Activated T-helper 2 cell treated with anti-CD3 and anti-CD28 coated beads, Interferon-gamma antibody, Interleukin-2, Interleukin-4, amounts not matched to agents 10 μg/mL and 5 μg/mL and 100 μg/mL, durations not matched to agents 14 hours and 24 hours and 36 hours (primary cell): ENCODE measurements at places on chromosomes 4 and X. TPM values are rescaled to one million over a fixed set of nuclear protein-coding genes. Genes with fewer than 3 reads are reported as not detected.
A peak's percentile ranks its signal among the peaks of the same experiment; 100 is the strongest.

GRCh38 chr4:109559625-109559982, 442 bp upstream of the MCUB start:
- peaks cover 30% of the 10 kb centered on the region for H3K36me3 ChIP-seq
- H3K4me3 ChIP-seq, result peak overlapping the region; percentile 81
- peak overlapping the region; percentile 93 for H3K27ac ChIP-seq

Gene SEL1L3
- 44.0 and 49.2 TPM in 2 replicates for total RNA-seq

GRCh38 chrX:79290596-79290995, 76.5 kb downstream of the ITM2A start:
- H3K4me3 ChIP-seq, result no peak overlapping the region
- no peaks in the 10 kb centered on the region for H3K27me3 ChIP-seq
- H3K36me3 ChIP-seq, result no peaks in the 10 kb centered on the region
- peaks cover 31% of the 10 kb centered on the region for H3K4me1 ChIP-seq

GRCh38 chrX:97995834-97996233, 1112.1 kb downstream of the RPA4 start:
- H3K27ac ChIP-seq, result no peak overlapping the region
- H3K4me1 ChIP-seq, result no peaks in the 10 kb centered on the region
- no peaks in the 10 kb centered on the region for H3K36me3 ChIP-seq
- DNase-seq, result no peak
- no peak overlapping the region for H3K4me3 ChIP-seq
- H3K27me3 ChIP-seq, result no peaks in the 10 kb centered on the region

Gene HGFAC
- not detected in 2 replicates for total RNA-seq

DNA sequence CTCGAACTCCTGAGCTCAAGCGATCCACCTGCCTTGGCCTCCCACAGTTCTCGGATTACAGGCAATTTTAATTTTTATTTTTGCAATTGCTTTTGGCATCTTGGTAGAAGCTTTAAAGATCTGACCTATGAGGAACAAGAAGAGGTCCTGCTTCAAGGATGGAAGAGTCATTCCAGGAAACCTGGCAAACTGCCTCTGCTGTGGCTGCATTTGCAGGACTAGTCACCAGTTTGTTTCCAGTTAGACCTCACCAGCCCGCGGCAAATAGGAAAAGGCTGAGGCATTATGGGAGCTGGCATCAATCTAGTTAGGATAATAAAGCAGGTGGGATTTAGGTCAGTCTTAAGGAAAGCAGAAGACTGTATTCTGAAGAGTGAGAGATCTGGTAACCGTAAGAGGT, 51.9 kb upstream of the LAS1L start:
- H3K27ac ChIP-seq, result no peak overlapping the region
- no peaks in the 10 kb centered on the region for H3K27me3 ChIP-seq
- H3K36me3 ChIP-seq, result no peaks in the 10 kb centered on the region

Gene GPR173
- not detected in 2 replicates for total RNA-seq

GRCh38 chr4:174365018-174365587, 81.4 kb downstream of the CEP44 start:
- no peaks in the 10 kb centered on the region for H3K4me1 ChIP-seq
- no peak overlapping the region for H3K4me3 ChIP-seq
- H3K27me3 ChIP-seq, result peaks cover 21% of the 10 kb centered on the region
- DNase-seq, result no peak

DNA sequence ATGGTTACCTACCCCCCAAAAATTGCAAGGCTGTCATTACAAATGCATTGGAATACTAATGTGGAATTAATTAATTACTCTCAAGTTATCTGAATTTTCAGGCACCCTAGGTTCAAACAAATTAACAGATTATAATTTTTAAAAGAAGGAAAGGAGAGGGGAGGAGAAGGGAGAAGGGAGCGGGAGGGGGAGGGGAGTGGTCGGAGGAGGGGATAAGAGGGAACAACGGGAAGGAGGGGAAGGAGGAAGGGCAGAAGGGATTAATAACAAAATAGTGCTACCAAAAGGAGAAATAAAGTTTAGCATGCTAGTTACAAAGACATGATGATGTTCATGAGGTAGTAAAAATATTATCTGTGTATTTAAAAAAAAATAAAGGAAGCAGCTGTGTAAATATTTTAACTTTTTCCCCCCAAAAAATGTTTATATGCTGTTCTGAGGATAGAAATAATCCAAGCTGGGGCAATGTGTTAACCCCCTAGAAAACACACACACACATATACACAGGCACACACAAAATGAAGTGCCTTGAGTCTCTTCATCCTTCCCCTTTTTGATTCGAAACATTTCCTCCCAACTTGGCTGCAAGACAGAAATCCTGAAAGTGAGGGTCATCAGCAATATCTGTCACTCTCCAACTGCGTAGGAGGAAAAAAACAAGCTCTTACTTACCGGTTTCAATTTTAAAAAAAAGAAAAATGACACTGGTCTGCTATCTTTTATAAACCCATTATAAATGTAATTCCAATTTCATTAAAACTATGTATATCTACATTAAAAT, 58.8 kb downstream of the PPP3CA start:
- no peaks in the 10 kb centered on the region for H3K36me3 ChIP-seq
- DNase-seq, result no peak
- H3K27ac ChIP-seq, result no peak overlapping the region
- peaks cover 1% of the 10 kb centered on the region for H3K27me3 ChIP-seq
- peaks cover 7% of the 10 kb centered on the region for H3K4me1 ChIP-seq

GRCh38 chr4:119498527-119498926, 130.1 kb downstream of the PDE5A start:
- no peaks in the 10 kb centered on the region for H3K27me3 ChIP-seq
- no peak overlapping the region for H3K4me3 ChIP-seq
- no peaks in the 10 kb centered on the region for H3K4me1 ChIP-seq
- peaks cover 25% of the 10 kb centered on the region for H3K36me3 ChIP-seq
- DNase-seq, result no peak

DNA sequence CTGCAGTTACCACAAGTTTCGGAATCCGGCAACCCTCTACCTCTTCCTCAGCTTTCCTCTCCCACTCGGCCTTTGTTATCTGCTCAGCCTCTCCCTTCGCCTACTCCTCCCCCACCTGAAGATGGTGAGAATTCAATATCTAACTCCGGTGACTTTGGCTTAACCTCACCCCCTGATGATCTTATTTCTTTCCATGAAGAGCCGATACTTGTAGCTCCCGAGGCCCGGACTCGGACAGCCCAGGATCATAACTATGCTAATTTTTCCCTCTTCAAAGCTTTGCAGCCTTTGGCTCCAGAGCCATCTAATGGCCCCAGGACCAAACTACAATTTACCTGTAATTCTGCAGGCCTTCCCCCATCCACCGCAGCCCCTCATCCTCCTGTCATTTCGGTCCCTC, 32.0 kb upstream of the MGST2 start:
- DNase-seq, result no peak
- H3K27me3 ChIP-seq, result peaks cover 31% of the 10 kb centered on the region
- no peaks in the 10 kb centered on the region for H3K4me1 ChIP-seq

Gene CXorf65
- 22.7 and 26.3 TPM in 2 replicates for total RNA-seq

DNA sequence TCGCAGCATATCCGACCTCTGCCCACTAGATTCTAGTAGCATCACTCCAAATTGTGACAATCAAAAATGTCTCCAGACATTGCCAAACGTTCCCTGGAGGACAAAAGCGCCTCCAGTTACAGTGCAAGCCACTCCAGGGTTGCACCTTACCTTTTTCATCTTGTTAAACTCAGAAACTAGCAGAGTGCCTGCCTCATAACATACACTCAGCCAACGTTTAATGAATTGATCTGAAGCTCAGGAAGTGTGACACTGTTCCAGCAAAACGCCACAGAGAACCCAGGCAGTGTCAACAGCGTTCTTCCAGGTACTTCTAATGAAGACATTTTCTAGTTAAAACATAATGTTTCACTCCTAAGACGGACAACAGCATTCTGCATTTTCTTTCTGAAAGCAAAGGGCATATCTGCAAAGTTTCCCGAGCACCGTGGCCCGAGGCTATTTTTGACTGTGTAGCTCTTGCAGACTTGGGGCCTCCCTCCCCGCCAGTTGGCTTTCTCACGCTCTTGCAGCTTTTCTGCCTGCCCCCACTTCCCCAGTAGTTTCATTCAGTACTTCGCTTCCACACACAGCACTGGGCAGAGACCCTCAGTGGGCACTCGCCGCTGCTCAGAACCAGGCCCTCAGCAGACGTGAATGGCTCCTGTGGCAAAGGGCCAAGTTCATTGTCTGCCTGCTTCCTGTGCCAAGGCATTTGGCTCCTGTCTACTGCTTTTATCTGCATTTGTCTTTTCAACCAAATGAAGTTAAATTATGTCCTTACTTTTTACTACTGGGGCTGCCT, 133.4 kb upstream of the TTC29 start:
- H3K4me3 ChIP-seq, result no peak overlapping the region
- peaks cover 3% of the 10 kb centered on the region for H3K27me3 ChIP-seq
- DNase-seq, result no peak
- H3K4me1 ChIP-seq, result no peaks in the 10 kb centered on the region

Gene SPANXN3
- total RNA-seq, result not detected in 2 replicates

DNA sequence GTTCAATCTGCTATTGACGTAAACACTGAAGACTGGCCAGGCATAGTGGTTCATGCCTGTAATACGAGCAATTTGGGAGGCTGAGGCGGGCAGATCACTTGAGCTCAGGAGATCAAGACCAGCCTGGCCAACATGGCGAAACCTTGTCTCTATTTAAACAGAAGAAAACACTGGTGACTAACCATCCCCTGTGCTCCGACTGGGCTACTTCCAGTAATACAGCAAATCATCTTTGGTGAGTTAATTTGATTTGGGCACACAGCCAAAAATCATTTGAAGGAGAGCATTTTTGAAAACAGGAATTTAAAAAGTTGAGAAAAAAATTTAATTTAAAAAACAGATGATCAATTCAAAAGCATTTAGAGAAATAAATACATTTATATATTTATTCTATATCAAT, 52.0 kb downstream of the SEC24D start:
- H3K27ac ChIP-seq, result no peak overlapping the region
- H3K27me3 ChIP-seq, result no peaks in the 10 kb centered on the region
- H3K4me3 ChIP-seq, result no peak overlapping the region
- H3K36me3 ChIP-seq, result peaks cover 43% of the 10 kb centered on the region
- no peak for DNase-seq

DNA sequence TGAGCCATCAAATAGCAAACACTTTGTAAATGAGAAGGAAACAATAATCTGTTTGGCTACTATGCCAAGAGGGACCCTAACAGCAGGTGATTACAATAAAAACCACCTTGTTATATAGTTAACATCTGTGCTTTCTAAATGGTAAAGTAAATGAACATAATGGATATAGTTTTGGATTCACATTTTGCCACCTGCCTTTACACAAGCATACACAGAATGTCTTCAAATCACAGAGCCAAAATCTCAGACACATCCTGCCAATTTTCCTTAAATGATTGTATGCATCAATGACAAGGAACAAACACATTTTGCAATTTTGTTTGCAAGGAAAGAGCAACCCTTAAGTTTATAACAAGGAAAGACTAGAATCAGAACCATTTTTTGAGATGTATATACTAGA, 334.2 kb downstream of the FSTL5 start:
- no peak overlapping the region for H3K27ac ChIP-seq
- H3K36me3 ChIP-seq, result no peaks in the 10 kb centered on the region
- H3K27me3 ChIP-seq, result no peaks in the 10 kb centered on the region
- no peaks in the 10 kb centered on the region for H3K4me1 ChIP-seq
- H3K4me3 ChIP-seq, result no peak overlapping the region

Gene ATP6AP1
- total RNA-seq, result 47.4 and 48.9 TPM in 2 replicates

GRCh38 chr4:127776620-127777019, 5.5 kb upstream of the HSPA4L start:
- H3K27ac ChIP-seq, result no peak overlapping the region
- H3K27me3 ChIP-seq, result peaks cover 51% of the 10 kb centered on the region
- peaks cover 17% of the 10 kb centered on the region for H3K4me1 ChIP-seq
- peaks cover 5% of the 10 kb centered on the region for H3K36me3 ChIP-seq

GRCh38 chr4:28369499-28369898, 1508.9 kb downstream of the STIM2 start:
- no peak overlapping the region for H3K4me3 ChIP-seq
- no peaks in the 10 kb centered on the region for H3K27me3 ChIP-seq
- no peak for DNase-seq
- no peak overlapping the region for H3K27ac ChIP-seq
- no peaks in the 10 kb centered on the region for H3K36me3 ChIP-seq

DNA sequence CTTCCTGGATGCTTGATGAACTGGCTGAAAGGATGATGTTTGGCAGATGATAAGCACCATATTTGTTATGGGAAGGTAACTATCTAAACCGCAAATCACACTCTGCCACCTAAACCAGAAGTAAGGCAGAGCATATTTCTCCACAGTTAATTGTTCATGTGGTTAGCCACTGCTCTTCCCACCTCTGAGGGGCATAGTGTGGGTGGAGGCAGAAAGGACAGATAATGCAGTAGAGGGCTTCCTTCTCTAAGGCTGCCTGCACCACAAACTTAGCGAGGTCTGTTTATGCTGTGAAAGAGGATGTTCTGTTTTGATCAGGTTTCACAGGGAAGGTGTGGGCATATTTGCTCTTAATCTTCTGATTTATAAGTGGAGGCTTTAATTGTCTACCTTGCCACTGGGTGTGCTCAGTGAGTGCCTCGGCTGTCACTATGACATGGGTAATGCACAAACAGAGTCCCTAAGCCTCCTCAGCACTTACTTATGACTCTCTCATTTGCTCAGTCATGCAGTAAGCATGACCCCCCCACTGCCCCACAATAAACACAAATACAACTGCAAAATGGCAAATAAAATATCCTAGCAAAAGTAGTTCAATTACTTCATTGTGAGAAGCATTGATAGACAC, 401.0 kb downstream of the TMA16 start:
- H3K4me3 ChIP-seq, result no peak overlapping the region
- H3K27ac ChIP-seq, result no peak overlapping the region
- DNase-seq, result no peak
- H3K4me1 ChIP-seq, result no peaks in the 10 kb centered on the region
- H3K27me3 ChIP-seq, result no peaks in the 10 kb centered on the region
- no peaks in the 10 kb centered on the region for H3K36me3 ChIP-seq

DNA sequence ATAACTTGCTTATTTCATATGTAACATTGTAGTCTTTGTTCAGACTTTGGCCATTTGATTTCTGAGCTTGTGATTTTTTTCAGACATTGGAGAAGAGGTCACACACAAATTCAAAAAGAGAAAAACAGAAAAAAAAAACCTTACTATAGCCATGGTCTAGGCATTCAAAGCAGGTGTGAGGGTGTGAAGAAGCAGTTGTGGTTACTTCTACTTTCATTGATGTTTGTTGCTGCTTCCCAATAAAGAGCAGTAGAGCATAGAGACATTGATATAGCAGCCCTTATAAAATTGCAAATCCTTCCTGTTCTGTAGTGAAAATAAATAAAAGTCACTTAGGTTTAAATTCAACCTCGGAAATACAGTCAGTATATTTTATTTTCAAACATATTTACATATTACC, 671.6 kb downstream of the GRXCR1 start:
- H3K4me3 ChIP-seq, result no peak overlapping the region
- no peaks in the 10 kb centered on the region for H3K36me3 ChIP-seq
- H3K4me1 ChIP-seq, result no peaks in the 10 kb centered on the region
- no peaks in the 10 kb centered on the region for H3K27me3 ChIP-seq

Gene ZNF718
- total RNA-seq, result 8.6 and 8.8 TPM in 2 replicates

Gene GYPA
- not detected in 2 replicates for total RNA-seq

- H3K36me3 ChIP-seq, result no peaks in the 10 kb centered on the region
- no peak overlapping the region for H3K27ac ChIP-seq
- peaks cover 69% of the 10 kb centered on the region for H3K27me3 ChIP-seq
- H3K4me1 ChIP-seq, result peaks cover 9% of the 10 kb centered on the region
Observed at GRCh38 chr4:141132072-141132708, 1.1 kb downstream of the RNF150 start.

- DNase-seq, result no peak
- H3K27ac ChIP-seq, result no peak overlapping the region
- H3K27me3 ChIP-seq, result no peaks in the 10 kb centered on the region
- no peak overlapping the region for H3K4me3 ChIP-seq
- H3K36me3 ChIP-seq, result no peaks in the 10 kb centered on the region
Observed at GRCh38 chr4:88178626-88179231, 20.3 kb upstream of the ABCG2 start.

Gene SLC4A4
- 0.32 and 0.43 TPM in 2 replicates for total RNA-seq

Gene COX7B2
- total RNA-seq, result not detected in 2 replicates
